Stimulated activated naive CD8-positive, alpha-beta T cell treated with anti-CD3 and anti-CD28 coated beads, Interleukin-15, amount 100 ng/mL, for 72 hours (primary cell): ENCODE measurements at places on chromosomes 4 and X.

DNA sequence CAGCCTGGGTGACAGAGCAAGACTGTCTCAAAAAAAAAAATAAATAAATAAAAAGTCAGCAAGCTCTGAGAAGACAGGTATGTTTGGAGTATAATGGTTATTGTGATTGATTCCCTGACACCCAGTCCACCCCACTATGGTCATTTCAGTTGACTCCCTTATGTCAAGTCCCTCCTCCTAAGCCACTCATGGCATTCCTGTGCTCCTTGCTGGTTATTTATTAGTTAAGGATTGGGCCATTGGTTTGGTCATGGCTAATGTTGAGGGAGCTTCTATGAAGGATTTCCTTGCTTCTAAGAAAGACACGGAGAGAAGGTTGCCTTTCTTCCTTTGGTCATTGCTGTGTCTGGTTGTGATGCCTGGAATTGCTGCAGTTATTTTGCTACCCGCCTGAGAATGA, 140.1 kb downstream of the UCHL1 start:
- no peak for DNase-seq

DNA sequence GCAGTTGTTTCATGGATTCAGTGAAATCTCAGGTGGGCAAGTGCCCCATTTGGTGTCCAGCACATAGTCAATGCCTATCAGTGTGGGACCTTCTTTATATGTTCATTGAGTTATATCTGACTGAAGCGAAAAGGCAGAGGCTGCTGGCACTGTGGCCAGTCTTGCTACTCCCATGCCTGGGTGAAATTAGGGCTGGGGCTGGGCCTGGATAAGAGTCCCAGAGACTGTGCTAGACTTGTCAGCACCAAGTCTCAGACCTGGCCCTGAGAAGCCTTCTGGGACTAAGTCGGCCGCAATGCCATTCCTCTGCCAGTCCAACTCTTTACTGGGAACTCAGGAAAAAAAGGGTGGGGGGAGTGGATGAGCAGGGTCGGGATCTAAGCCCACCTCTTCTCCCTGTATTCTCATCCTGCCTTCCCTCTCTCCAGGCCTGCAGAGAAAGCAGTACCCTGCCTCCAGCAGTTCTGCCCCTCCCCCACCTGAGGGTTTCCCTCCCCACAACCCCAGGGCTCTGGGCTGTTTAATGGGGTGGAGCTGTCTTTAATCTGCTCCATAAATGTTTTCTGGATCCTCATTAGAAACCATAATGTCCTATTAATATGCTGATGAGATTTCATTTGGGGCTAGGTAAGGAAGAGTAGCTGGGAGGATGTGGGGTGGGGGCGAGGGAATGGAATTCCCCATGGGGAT, 153.5 kb upstream of the PJA1 start:
- no peak for DNase-seq

DNA sequence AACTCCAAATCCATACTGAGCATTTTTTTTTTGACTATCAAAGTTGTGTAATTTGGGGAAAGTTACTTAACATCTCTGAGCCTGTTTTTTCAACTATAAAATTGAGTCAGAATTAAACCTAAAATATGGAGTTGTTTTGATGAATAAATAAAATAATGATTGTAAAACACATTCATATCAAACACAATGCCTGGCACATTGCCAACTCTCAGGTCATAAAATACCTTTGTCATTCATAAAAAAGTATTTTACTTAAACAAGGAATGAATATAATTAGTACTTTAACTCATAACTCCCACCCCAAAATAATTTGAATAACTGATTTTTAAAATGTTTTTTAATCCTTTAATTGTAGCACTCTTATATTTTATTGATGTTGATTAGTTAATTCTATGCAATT, 3.8 kb upstream of the GPR174 start:
- no peak for DNase-seq

GRCh38 chr4:155954939-155955338, 1.3 kb upstream of the CTSO start:
- no peak for DNase-seq

DNA sequence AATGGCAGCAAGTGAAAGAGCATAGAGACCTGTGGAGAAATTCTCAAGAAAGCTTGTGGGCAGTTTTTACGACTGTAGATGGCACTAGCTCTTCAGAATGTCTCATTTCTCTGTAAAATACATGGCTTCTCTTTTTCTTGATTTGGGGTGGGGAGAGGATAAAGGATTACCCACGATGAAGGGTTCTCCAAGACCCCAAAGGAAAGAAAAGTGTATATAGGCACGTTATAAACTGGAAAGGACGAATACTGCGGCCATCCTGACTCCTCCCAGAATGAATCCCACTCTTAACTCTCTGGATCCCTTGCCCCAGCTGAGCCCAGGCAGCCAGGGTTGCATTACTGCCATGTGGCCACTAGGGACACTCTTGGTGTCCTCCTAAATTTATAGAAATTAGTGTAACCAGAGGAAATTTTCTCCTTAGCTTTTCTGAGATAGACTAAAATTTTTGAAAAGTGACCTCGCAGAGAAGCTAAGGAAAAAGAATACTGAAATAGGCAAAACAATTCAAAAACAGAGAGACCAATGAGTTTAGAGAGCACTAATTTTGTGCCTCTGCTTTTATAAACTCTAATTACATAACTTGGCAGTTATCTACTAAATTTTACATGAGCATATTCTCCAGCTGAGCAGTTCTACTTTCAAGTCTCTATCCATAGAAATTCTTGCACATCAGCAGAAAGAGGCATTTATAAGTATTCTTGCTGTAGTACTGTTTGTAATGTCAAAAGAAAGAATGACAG, 37.8 kb upstream of the PCDH19 start:
- DNase-seq, result no peak

GRCh38 chr4:39102297-39102696, 40.3 kb downstream of the KLHL5 start:
- no peak for DNase-seq

- DNase-seq, result no peak
Measured at GRCh38 chrX:77422891-77423648, 24.1 kb upstream of the FGF16 start.

- DNase-seq, result no peak
Measured at GRCh38 chrX:15864023-15864422, 9.4 kb upstream of the AP1S2 start.

DNA sequence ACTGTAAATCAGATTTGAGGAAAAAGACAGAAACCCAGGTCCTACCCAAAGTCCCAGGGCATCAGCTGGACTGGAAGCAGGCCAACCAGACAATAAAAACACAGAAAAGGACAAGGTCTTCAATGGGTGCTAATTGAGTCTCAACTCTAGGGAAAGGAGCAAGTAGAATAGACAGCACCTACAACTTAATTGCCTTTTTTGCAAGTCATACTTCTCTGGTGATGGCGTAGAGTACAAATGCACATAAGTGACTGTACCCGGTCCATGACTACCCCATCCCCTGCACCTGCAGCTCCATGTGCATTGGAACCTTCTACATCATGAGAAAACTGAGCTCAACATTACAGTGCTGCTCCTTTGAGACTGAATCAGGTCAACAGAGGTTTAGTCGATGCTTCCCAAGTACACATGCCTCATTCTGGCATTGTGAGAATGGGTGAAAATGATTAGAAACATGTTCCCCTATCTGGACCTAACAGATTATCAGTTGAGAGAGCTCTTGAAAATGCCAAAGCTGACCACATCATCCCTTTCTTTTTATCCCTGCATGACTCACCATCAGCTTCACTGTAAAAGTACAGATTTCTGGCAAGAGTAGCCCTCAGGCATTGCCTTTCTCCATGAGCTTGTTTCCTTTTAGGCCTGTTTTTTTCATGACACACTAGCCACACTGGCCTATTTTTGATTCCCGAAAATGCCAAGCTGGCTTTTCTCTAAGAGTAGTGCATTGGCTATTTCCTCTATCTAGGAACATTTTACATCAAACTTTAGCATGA, 298.3 kb downstream of the HS3ST1 start:
- no peak for DNase-seq

DNA sequence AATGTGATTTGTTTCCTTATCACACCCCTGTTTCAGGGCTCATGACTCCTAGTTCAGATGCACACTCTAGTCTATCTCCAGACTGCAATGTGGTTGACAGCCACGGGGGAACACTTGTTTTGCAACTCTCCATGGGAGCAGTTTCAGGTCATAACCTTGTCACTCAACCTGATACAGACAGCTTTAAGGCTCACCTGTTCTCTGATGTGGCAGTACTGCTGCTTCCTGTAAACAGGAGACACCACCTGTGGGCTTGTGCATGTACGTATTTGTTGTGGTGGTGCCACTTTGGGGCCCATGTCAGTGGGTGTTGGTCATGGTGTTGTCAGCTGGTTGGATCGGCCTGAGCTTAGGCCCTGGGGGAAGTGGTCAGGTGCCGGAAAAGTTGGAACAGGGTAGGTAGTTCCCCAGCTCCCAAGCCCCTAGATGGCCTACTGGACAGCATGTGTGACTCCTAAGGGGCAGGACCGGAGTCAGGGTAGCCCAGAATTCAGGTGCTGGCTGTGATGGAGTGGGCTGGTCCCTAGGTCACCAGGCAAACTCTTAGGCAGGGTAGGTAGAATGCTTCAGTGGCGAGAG, 46.2 kb downstream of the FAM9B start:
- DNase-seq, result no peak

- DNase-seq, result no peak
Measured at GRCh38 chr4:85995361-85995760, 364.5 kb downstream of the MAPK10 start.

DNA sequence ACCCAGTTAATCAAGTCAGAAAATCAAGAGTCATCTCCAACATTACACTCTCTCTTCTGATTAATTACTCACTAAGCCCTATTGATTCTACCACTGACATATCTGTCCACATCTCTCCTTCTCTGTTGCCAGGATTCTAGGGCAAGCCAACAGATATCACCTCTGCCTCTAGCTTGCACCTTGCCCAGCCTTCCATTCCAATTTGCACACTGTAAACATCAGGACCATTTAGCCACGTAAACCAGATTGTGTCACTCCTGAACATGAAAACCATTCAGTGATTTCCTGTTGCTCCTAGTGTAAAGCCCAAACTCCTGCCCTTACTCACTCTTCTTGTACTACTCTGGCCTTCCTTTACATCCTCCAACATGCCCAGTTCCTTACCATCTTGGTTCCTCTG, 68.0 kb upstream of the PLS3 start:
- DNase-seq, result no peak

GRCh38 chrX:80021621-80022020, 7.1 kb downstream of the TBX22 start:
- no peak for DNase-seq

GRCh38 chr4:8410641-8411271, 29.8 kb downstream of the ACOX3 start:
- no peak for DNase-seq

DNA sequence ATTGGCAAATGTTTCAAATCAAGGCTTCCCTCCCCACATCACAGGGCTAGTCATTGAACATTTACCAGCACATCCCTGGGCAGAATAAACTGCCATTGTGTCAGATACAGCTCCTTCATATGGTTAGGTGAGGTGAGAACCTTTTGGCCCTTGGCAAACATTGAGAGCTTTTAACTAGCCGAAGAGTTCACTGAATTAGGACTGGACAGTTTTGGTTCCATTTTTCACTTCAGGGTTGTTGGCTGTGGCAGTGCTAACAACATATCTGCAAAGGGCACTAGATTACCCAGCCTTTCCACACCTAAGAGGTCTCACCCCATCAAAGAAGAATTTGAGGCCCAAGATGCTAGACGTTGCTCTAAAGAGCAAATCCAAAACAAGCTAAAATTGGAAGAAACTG, 180.7 kb downstream of the GUCY2F start:
- no peak for DNase-seq

- no peak for DNase-seq
Measured at GRCh38 chr4:168167714-168168284, 75.5 kb downstream of the ANXA10 start.

DNA sequence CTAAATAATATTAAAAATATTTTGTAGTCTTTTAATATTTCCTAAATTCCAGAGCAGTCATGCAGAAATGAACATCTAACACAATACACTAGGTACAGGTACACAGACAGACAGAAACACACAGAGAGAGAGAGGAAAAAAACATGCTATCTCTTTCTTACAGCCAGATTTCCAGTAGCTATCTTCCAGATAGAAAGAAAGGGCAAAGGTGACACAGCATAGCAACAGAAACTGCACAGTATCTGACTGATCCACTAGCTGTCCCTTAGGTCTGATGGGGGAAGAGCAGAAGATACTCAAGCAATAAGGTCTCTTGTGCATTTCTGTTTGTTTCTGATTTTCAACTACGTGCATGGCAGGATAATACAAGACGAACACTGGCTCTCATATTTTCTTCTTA, 7.8 kb downstream of the FBXW7 start:
- DNase-seq, result no peak

GRCh38 chr4:4256799-4257198, 8.8 kb upstream of the TMEM128 start:
- no peak for DNase-seq

GRCh38 chrX:10352536-10352935, 195.8 kb downstream of the CLCN4 start:
- DNase-seq, result no peak

DNA sequence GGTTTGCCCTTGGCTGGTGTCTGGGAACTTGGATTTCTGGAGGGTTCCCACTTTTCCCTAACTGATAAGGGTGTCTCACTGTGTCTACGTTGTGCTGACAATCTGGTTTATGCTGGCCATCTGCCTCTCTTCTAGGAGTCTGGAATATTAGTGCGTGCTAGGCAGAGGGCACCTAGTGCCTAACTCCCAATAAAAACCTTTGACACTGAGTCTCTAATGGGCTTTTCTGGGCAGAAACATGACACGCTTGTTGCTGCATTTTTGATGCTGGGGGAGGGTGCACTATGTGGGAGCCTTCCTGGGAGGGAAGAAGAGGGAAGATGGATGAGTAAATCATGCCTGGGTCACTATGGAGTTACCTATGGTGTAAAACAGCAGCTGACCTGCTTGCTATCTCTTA, 16.3 kb upstream of the ZNF41 start:
- no peak for DNase-seq

DNA sequence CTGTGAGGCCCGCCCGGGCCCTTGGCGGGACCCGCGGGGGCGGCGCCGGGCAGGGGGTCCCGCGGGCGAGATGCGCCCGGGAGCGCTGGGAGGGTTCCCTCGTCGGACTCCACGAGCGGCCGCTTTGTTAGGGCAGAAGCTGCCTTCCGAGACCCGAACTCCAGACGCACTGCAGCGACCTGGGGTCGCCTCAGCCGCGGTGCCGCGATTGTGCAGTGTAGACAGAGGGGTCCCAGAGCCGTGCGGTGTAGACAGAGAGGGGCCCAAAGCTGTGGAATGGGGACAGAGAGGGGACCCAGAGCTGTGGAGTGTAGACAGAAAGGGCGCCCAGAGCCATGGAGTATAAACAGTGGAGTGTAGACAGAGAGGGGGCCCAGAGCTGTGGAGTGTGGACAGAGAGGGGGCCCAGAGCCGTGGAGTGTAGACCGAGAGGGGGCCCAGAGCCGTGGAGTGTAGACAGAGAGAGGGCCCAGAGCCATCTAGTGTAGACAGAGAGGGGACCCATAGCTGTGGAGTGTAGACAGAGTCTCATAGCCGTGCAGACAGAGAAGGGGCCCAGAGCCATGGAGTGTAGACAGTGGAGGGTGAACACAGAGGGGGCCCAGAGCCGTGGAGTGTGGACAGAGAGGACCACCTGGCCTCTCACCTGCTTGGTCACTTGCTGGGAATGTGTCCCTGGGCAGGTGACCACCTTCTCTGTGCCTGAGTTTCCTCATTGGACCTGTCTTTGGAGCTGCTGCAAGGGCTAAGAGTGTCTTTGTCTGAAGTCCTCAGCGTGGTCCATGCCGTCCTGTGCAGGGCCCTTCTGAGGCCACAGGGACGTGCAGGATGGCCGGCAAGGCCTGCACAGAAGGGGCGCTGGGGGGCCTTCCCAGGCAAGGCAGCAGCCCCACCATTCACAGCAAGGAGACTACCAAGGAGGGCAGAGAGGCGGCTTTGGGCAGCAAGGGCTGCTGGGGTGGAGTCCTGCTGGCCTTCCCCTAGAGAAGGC, 875 bp downstream of the RGS12 start:
- no peak for DNase-seq
